Renal cortex interstitium (tissue), 15 donors: ENCODE measurements at places on chromosomes 5 and 9. TPM values are rescaled to one million over a fixed set of nuclear protein-coding genes. Genes with fewer than 3 reads are reported as not detected.

- DNase-seq, result no peak
These were observed 35.2 kb downstream of the ANP32B start for GRCh38 chr9:98018347-98018746.

- no peak for DNase-seq
These were observed 47.1 kb downstream of the UGCG start for GRCh38 chr9:111943746-111944145.

Gene PRDM9
- polyA plus RNA-seq, result not detected

Gene DMRT3
- 1.2 TPM for polyA plus RNA-seq
